ENCODE measurements at places on chromosomes 6 and 20. TPM values are rescaled to one million over a fixed set of nuclear protein-coding genes. Genes with fewer than 3 reads are reported as not detected.

Gene BPI
- not detected for total RNA-seq

Gene F13A1
- total RNA-seq: under 0.01 TPM

Gene FAM209A
- not detected for total RNA-seq

Gene MTFR2
- 0.26 TPM for total RNA-seq

Gene GGTLC1
- total RNA-seq: not detected

Gene ELOVL2
- 1.0 TPM for total RNA-seq

Gene MYT1
- total RNA-seq: not detected

Gene PRSS35
- 6.8 TPM for total RNA-seq

Gene ADGRG6
- 49.9 TPM for total RNA-seq

- peak; percentile 67 for DNase-seq
These were observed 196.6 kb downstream of the ESR1 start for GRCh38 chr6:152004036-152004566.

DNA sequence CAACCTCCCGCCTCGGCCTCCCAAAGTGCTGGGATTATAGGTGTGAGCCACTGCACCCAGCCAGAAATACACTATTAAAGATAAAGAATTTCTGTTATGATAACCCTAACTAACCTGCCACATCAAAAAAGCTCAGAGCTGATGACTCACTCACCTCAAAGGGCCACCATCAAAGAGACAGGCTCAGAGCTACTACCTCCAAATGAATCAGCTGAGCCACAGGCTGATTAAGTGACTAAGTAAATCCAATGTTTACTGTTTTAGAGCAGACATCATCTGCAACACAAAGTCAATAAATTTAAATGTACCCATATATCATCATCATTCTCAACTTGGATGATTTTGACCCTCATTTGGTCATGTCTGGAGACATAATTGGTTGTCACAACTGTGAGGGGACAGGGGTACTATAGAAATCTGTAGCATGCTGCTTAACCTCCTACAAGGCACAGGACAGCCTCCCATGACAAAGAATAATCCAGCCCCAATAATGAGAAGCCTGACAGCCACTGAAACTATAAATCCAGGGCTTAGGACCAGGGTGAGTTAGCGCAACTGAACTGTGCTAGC is 106.5 kb downstream of the ATP9A start:
- DNase-seq: peak; percentile 84

- DNase-seq: peak; percentile 76
These were observed 206.2 kb downstream of the WDR27 start for GRCh38 chr6:169495601-169496000.

- no peak for DNase-seq
These were observed 104.7 kb downstream of the BMP7 start for GRCh38 chr20:57161478-57162361.

- no peak for DNase-seq
These were observed 540 bp upstream of the ZSCAN12 start for GRCh38 chr6:28400122-28400451.

- no peak for DNase-seq
These were observed 152.1 kb downstream of the TTLL2 start for GRCh38 chr6:167476844-167477595.

DNA sequence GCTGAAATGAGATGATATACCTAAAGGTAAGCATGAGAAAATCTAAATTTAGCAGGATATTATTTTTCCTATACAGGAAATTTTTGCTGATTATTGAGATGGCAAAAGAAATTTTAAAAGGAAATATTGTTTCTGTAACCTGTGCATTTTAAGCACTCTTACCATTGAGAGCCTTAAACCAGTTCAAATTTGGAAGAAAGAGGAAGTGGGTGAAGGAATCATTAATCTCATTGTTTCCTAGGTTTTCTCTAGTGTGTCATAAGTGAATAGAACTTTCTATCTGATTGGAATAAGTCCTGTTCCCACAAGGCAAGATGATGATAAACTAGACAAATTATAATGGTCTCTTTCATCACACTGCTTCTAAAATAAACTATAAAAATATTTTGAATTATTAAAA is 22.4 kb upstream of the FKBP1C start:
- no peak for DNase-seq

DNA sequence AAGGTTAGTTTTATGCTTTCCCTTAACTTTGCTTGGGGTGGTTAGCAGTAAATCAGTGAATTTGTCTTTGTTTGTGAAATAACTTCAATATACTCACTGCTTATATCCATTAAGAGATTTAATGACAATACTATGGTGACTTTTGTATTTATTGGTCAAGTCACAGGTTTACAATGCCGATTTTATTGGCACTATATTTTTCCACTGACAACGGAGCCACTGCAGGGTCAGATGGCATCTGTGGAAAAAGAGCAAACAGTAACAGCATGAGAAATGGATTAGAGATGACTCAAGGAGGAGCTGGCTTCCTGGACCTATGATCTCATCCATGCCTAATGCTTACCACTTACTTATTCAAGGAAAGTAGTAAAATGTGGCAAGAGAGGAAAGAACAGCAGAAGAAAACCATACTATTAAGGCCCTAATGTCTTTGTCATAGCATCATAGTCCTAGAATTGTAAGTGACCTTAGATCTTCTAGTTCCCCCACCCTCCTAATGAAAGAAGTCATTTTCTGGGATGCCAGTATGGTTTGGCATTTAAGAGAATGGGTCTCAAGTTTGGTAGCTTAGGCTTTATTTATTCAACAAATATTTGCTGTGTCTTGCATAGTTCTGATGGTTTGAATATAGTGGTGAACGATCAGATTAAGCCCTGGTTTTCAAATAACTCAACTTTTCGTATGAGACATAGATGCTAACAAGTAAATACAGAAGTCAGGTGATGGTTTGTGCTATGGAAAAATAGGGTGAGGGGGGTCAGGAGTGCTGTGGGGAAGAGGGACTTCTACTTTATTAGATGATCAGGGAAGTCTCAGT is 18.5 kb downstream of the RNF144B start:
- DNase-seq: peak; percentile 97

- no peak for DNase-seq
These were observed 100.0 kb downstream of the RWDD2A start for GRCh38 chr6:83292900-83293843.

DNA sequence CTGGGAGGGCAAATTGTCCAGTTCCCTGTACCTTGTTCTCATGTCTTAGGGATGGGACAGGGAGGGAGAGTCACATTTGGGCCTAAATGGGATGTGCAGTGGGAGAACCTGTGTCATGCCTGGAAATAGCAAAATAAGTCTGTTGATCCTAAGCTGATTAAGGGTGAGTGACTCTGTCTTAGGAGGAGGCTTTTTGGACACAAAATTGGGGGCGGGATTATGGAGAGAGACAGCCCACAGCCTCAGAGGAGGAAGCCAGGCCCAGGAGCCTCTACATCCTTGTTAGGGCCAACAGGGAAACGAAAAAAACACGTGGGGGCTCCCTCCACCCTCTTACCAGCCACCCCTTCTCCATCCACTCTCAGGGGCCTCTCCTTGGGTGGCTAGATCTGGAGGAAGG is 2.2 kb downstream of the KCNB1 start:
- no peak for DNase-seq

- DNase-seq: no peak
These were observed 4.5 kb upstream of the TCEA2 start for GRCh38 chr20:64058536-64058935.

DNA sequence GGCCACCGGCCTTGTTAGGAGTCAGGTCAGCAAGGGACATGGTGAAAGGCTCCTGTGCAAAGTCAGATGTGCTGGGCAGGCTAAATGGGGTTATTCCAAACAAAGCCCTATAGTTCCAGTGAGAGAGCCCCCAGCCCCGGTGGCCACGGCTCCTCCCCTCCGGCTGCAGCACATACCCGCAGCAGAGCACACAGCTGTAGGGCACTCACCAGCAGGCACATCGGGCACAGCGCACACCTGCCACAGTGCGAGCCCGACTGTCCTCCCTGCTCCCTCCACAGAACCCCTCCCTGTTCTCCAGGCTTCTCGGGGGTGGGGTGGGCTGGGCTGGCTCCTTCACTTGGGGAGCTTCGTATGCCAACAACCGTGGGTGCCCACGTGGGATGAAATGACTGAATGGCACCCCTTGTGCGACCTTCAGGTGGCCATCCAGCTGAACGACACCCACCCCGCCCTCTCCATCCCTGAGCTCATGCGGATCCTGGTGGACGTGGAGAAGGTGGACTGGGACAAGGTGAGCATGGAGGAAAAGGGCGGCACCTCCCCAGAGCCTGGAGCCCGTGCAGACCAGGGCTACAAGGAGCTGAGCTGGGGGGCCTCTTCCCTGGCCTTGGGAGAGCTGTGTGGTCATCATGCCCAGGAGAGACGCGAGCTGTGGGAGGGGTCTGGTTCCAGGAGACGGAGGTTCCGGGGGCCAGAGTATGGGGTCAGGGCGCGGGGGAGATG is 30.9 kb downstream of the PYGB start:
- no peak for DNase-seq

- DNase-seq: peak; percentile 22
These were observed 85.7 kb upstream of the SOX4 start for GRCh38 chr6:21507811-21508210.

- DNase-seq: no peak
These were observed 21.4 kb downstream of the PLN start for GRCh38 chr6:118569498-118569897.

GRCh38 chr6:36912586-36912985 is 26.8 kb downstream of the C6orf89 start:
- peak; percentile 84 for DNase-seq

DNA sequence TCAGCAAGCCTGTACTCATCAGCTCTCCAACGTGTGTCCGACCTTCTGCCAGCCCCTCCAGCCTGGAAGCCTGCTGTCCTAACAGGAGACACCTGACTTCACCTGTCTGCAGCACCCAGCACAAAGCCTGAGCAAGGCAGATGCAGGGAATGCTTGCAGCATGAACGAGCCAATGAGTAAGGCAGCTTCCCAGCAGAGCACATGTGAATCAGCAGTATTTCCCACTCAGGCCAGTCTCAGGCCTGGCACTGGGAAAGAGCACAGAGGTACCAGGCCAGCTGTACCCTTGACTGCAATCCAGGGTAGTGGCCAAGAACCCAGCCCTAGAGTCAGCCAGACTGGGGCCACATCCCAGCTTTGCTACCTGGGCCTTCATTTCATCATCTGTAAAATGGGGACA is 120.8 kb downstream of the MAFB start:
- DNase-seq: peak; percentile 11

DNA sequence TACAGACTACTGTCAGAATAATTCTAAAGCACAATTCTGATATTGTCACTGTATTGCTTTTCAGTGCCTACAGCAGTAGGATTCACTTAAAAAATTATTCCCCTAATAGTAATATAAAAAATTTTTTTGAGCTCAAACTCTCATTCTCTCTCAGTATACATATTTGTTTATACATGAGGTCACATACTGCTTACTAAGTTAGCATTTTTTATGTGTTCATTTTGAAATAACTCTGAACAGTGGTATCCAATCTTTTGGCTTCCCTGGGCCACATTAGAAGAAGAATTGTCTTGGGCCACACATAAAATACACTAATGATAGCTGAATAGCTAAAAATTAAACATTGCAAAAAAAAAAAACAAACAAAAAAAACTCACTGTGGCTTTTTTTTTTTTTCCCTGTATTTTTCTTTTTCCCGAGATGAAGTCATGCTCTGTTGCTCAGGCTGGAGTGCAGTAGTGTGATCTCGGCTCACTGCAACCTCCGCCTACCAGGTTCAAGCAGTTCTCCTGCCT is 38.6 kb downstream of the ASXL1 start:
- DNase-seq: no peak

- no peak for DNase-seq
These were observed 1.2 kb downstream of the SRSF12 start for GRCh38 chr6:89116702-89117101.

DNA sequence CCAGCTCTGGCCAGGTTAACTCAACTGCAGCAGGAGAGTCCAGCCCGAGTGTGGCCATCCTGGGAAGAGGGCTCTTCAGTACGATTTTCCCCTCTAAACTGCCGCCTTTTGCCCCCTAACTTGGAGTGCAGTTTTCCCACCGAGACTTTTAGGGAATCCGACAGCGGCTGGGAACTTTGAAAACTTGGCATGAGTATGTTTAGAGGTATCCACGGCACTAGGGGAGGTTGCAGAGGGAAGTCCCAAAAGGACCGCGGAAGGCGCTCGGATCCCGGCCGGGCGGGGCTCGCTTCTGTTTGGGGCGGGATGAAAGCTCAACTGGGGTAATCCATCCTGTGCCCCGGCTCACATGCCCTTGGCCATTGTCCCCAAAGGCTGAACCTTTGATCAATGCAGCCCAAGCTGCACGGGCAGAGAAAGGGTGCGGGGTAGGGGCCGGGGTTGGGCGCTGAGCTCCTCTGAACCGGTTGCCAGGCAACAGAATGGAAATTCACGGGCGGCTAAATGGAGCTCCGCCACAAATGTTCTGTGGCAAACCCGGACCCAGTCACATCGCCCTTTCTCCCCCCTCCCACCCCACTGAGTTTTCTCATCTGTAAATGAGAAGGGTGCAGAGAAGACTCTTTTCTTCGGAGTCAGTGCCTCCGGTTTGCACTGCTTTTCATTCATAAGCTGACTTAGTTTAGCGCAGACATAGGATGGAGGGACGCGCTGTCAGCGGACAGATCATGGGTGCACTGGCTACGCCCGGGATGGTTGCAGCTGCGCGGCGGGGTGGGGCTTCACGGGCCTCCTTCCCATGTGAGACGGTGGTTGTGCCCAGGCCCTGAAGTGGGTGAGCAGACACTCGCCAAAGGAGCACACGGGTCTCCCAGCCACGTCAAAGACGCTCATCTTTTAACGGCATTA is 2.3 kb downstream of the BMP6 start:
- peak; percentile 20 for DNase-seq

- peak; percentile 48 for DNase-seq
These were observed 862.7 kb upstream of the MAP3K7 start for GRCh38 chr6:91449539-91449938.

DNA sequence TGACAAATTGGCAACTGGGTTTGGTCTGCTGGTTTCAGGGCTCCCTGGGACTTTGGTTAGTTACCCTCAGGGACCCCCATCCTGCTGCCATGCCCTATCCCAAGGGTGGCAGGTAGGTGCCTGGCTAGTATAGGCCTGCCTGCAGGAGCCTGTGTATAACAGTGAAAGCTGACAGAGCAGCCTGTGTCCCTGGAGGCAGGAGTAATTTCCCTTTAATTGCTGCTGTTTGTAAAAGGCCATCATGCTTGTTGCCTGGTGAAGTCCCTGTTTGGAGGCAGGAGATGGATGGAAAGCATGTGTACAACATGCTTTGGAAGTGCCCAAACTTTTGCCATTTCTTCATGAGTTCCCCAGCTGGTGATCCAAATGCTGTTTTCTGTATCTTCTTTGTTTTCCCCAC is 30.1 kb downstream of the CMTR1 start:
- DNase-seq: no peak

GRCh38 chr6:53651205-53651763 is 14.3 kb downstream of the KLHL31 start:
- DNase-seq: peak; percentile 65

- no peak for DNase-seq
These were observed 35.0 kb upstream of the VSX1 start for GRCh38 chr20:25116739-25117458.

GRCh38 chr20:8723296-8723695 is 345.6 kb upstream of the PLCB4 start:
- DNase-seq: no peak

DNA sequence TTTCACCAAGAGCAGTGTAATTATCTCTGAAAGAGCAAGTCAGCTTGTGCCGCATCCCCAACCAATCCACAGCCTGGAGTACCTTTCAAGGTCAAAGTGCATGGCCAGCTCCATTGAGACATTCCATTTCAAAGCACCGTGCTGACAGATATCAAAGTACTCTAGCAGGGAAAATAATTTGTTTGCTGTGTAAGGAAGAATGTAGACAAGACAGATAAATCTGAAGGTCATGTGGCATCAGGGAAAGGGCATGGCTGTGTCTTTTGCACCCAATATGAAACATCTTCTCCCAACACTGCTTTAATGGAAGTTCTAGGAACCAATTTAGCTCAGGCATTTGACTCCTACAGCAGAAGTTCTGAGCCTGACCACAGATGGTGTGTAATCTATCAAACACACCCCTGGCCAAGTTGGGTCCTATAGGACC is 242.7 kb upstream of the TAB2 start:
- no peak for DNase-seq
